ENCODE measurements at places on chromosomes 13 and 19.
A peak's percentile ranks its signal among the peaks of the same experiment; 100 is the strongest.

GRCh38 chr13:48892053-48892687 lies 83.5 kb upstream of the FNDC3A start:
- DNase-seq = no peak

- DNase-seq = peak; percentile 90
Observed at GRCh38 chr13:25046985-25047511, 48.9 kb upstream of the PABPC3 start.

DNA sequence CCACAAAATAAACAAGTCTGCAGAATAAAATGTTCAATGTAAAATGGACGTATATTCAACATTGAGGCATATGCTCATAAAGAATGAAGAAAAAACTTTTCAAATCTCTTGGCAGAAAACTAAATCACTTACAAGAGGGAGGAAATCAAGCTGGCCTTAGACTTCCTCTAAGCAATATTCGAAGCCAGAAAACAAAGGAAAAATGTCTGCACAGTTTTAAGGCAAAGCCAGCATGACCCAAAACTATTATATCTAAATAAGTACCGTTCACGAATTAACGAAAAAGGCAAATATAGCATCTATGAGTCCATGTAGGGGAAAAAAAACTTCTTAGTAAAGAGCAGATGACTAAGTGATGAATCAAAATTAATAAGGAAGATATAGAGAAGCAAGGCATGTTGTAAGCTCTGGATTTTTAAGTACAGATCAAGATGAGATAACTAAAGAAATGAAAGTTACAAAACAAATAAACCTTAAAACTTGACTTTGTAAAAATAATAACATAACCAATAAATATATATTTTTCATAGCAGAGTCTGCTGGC lies 101.3 kb downstream of the KCNRG start:
- DNase-seq = no peak

- DNase-seq = no peak
Observed at GRCh38 chr19:42095142-42095813, 19.3 kb downstream of the ZNF574 start.

DNA sequence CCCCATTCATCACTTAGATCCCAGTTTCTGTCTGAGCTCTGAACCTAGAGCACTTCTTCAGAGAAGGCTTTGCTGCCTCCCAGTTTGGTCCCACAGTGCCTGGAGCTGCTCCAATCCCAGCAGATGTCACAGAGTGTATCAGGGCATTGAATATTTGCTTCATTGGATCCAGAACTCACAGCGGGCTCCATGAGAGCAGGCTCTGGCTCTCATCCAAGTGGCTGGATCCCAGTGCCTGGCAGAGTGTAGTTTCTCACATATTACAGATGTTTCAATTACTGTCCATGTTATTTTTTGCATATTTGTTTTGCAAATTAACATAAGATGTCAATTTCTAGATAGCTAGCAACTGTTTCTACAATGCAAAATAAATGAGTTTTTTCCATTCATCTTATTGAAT lies 50.6 kb downstream of the MYO16 start:
- DNase-seq = no peak

DNA sequence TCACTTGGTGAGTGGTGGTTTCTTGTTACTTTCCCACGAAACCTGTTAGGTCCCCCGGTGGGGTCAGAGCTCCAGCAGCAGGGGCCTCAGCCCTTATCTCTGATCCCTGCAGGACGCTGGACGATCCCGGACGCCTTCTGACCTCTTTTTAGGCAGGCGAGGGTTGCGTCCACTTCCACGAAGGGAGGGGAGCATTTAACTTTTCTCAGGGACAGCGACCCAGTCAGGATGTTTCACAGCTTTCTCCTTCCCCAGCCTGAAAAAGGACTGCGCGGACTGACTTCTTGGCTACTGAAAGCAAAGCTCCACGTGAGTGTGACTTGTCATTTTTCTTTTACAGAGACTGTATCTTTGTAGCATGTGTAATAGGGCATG lies 692 bp downstream of the ZNF234 start:
- no peak for DNase-seq

- DNase-seq = no peak
Observed at GRCh38 chr19:16938211-16938610, 49.4 kb downstream of the F2RL3 start.

DNA sequence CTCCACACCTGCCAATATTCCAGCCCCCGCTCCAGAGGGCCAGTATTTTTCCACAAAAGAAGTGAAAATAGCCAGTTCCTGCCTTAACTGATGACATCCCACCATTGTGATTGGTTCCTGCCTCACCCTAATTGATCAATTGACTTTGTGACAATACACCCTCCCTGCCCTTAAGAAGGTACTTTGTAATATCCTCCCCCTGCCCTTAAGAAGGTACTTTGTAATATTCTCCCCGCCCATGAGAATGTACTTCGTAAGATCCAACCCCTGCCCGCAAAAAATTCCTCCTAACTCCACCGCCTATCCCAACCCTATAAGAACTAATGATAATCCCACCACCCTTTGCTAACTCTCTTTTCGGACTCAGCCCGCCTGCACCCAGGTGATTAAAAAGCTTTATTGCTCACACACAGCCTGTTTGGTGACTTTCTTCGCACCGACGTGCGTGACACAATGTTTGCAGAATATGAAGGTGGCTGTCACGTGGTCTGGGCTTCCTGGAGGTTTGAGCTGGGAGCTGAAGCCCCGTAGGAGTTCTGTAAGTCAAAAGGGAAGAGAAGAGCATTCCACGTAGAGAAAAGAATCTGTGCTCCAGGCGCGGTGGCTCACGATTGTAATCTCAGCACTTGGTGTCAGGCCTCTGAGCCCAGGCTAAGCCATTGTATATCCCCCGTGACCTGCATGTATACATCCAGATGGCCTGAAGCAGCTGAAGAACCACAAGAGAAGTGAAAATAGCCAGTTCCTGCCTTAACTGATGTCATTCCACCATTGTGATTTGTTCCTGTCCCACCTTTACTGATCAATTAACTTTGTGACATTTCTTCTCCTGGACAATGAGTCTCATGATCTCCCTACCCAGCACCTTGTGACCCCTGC lies 6.2 kb upstream of the FUT3 start:
- DNase-seq = no peak

- no peak for DNase-seq
Observed at GRCh38 chr19:48448563-48448962, 2.8 kb downstream of the GRWD1 start.

DNA sequence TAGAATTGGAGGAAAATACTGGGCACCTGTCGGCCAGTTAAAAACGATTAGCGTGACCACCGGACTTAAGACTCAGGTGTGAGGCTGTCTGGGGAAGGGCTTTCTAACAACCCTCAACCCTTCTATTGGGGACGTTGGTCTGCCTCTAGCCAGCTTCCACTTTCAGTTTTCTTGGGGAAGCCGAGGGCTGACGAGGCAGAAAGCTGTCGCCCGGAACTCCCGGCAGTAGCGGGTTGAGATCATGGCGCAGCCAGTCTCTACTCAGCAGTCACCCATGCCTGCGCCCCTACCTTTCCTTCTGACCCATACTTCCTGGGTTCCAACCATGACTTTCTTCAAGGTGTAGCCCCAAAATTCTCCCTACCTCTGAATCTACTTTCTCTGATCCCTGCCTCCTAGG lies 1424.1 kb downstream of the SLITRK1 start:
- no peak for DNase-seq

DNA sequence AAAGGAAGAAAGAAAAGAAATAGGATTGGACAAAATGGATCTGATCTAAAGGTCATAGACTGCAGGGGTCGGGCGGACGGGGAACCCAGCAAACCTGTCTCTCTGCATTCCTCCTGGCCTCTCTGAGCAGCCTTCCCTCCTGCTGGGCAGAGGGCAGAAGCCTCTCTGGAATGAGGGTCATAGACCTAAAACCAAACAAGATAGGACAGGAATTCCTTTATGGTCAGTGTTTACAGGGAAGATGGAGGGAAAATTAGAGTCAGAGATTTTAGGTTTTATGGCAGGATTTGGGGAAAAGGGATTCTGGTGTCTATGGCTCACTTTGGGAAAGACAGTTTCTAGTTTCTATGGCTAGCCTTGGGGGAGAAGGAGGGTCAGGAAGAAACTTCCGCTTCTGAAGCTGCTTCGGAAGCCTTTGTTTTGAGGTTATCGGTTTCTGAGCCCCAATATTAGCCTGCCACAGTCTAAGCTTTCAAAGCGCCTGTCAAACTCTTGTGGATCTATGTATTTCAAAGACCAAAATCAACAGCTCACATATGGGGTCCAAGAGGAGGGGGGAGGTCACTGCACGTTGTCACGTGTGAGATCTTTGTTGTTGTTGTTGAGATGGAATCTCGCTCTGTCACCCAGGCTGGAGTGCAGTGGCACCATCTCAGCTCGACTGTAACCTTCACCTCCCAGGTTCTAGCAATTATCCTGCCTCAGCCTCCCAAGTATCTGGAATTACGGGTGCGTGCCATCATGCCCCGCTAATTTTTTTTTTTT lies 18.9 kb upstream of the DPRX start:
- DNase-seq = no peak

DNA sequence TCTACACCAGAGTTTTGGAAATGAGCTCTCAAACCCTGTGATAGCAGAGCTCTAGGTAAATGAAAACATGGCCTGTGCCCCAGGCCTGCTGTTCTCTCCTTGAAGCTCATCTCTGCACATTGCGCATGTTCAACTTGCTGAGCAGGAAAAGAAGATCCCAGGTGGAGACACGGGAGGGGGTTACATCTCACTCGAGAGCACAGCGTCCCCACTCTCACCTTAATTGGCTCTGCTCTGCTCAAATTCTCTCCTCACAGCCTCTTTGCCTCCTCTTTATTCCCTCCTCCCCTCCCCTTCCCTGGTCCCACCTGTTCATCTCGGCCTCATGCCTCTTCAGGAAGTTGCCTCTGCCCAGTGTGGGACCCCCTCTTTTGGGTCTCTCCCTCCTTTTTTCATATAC lies 44.7 kb downstream of the RGCC start:
- DNase-seq = no peak

DNA sequence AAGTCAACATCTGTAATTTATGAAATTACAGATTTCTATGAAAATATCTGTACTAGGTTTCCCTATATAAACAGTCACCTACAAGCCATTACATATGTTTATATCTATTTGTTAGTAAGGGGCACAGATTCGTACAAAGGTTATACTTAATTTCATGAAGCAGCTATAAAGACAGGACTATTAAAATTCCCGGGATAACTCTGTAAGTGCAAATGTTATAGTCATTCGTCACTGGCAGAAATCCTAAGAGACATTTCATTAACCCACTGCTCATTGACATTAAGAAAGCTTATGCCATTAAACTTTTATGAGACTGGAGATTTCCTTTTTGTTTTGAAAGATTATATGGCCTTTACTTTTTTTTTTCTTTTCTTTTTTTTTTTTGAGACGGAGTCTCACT lies 122.9 kb downstream of the MYO16 start:
- DNase-seq = no peak

GRCh38 chr19:7658219-7658686 lies 10.6 kb upstream of the RETN start:
- DNase-seq = no peak

DNA sequence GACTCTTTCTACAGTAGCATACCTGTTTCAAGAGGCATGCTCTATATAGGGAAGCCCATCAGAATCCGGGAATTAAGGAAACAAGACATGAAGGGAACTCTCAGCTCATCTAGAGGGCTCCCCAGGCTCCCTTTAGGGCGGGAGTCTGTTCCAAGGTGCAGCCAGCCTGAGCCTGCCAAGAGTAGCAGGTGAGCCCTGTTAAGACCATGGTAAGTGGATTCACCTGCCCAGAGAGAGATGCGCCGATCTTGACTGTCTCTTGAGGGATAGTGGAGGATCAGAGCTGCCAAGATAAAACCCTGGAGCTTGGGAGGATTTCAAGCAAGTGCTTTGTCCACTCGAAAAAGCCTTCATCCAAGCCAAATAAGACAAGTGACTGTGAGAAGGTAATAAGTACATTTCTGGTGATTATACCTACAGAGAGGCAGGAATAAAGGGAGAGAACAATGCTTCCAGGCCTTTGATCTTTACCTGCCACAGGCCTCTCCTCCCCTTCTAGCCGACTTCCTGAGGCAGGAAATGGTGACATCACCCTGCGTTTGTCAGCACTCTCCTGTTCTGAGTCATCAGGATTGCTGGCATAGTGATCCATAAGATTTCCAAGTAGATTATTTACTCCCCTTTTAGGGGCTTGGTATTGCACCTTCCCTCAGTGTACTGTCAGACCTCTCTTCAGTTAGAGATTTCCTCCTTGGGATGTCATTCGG lies 31.5 kb downstream of the KLF5 start:
- DNase-seq = no peak

DNA sequence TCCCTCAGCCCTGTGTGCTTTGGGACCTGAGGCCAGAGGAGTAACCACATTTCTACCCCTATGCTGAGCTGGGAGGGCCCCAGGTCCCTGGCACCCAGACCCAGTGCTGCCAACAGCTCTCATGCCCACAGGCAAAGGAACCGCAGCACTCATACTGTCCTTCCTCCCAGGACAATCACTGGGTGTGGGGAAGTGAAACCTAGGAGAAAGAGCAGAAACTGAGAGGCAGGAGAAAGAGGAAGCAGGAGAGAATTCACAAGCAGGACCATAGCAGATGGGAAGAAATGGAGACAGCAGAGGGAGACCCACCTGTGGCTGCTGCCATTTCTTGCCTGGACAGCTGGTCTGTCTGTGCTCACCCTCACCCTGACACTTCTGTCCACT lies 18.9 kb downstream of the CCDC97 start:
- no peak for DNase-seq
